ENCODE measurements at places on chromosomes 7 and 10.

DNA sequence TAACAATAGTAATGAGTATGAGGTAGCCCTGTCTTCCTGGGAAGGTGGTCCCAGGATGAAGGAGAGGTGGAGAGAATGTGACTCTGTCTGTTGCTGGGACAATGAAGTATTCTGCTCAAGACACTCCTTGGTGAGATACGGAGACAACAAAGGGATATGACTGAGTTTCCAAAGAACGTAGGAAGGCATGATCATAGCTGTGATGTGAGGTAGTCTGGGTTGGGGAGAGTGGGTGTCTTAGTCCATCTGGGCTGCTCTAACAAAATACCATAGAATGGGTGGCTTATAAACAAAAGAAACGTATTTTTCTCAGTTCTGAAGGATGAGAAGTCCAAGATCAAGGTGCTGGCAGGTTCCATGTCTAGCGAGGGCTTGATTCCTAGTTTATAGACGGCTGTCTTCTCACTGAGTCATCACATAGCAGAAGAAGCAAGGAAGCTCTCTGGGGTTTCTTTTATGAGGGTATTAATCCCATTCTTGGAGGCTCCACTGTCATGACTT is 84.9 kb upstream of the RHOBTB1 start:
- no peak for DNase-seq

GRCh38 chr10:101322266-101323108 is 31.5 kb upstream of the BTRC start:
- DNase-seq: no peak

- no peak for DNase-seq
These were observed 19.2 kb downstream of the CFAP70 start for GRCh38 chr10:73339436-73339835.

DNA sequence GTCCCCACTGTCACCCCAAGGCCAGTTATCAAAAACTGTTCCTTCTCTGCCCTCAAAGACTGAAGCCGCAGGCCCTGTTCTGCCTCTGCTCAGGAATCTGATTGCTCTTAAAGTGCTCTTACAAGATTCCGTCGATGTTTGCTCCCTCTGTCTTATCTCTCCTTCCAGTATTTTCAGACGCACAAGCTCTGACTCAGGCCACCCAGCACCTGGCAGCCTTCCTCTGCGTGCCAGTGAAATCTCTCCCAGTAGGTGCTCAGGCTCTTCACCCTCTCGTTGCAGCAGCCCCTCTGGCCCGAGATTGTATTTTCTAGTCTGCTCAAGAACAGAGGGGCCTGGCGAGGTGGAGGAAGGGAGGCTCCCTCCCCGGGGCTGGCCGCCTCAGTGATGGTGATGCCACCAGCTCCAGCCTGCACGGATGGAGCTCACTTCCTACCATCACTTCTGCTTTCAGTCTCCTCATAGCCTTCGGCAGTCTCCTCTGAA is 276.2 kb downstream of the USP6NL start:
- no peak for DNase-seq

GRCh38 chr7:95089414-95090315 is 182.3 kb downstream of the PPP1R9A start:
- DNase-seq: no peak

DNA sequence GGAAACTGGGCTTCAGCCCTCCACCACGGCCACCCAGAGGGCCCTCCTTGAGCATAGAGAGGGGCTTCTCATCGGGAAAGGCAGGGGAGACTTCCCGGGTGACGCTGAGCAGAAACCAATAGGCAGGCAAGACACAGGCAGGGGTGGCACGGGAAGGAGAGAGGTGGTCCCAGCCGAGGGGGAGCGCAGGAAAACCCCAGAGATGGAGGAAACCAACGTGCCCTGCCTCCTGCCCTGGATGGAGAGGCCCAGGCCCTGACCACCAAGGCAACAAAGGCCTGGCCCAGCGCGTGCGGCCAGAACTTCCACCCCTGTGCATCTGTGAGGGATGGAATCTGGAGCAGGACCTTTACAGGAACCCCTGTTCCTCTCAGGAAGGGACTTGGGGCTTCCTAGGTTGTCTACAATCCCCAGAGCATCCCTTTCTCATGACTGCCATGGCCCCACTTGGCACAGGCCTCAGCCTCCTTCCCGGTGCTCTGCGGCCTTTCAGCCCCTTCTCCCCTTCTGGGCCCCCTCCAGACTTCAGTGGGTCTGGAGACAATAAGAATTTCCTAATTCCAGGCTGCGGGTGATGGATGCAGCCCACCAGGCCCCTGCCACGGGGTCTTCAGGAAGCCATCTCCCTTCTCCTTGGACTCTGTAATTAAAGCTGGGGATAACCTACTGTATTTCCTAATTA is 137.0 kb upstream of the RET start:
- no peak for DNase-seq

GRCh38 chr7:50362712-50363282 is 58.3 kb downstream of the IKZF1 start:
- no peak for DNase-seq

GRCh38 chr10:119644205-119644814 is 6.9 kb upstream of the BAG3 start:
- no peak for DNase-seq

GRCh38 chr7:23315366-23315765 is 16.2 kb downstream of the MALSU1 start:
- no peak for DNase-seq

GRCh38 chr10:49319206-49319605 is 20.2 kb downstream of the C10orf71 start:
- no peak for DNase-seq

DNA sequence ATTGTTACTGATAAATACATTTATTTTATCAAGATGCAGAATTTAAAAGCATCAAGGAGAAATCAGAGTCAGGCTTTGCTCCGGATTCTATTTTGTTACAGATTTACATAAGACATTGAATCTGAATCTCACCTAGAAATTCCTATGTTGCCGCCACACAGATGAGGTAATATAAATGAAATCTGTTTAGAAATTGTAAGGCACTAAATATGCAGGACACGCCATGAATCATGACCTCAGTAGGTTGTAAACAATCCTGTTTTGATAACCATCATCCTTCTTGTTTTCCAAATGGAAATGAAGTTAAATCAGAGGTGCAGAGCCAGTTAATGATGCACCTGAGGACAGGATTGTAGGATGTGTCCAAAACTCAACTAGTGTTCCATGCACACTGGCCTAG is 778.0 kb downstream of the MAGI2 start:
- no peak for DNase-seq

- no peak for DNase-seq
These were observed 3.2 kb upstream of the VGF start for GRCh38 chr7:101168412-101169049.

DNA sequence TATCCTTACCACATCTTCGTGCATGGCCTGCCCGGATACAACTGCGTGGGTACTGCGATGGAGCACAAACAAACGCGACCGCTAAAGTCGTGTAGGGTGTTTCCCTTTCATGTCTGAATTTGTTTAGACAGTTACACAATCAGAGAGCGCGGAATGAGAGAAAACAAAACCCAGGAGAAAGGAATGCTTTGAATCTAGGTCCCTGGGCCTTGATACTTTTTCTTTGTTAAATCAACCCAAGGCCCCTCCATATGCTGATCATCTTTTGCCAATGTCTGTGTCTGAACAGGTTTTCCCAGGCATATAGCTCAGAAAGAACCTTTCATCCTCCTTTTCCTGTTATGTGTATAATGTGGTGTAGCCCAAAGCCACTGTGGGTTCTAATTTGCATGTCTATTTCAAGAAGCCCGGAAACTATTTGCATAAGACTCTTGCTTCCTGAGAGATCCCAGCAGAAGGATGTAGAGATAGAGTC is 145.8 kb downstream of the FRMD4A start:
- no peak for DNase-seq

DNA sequence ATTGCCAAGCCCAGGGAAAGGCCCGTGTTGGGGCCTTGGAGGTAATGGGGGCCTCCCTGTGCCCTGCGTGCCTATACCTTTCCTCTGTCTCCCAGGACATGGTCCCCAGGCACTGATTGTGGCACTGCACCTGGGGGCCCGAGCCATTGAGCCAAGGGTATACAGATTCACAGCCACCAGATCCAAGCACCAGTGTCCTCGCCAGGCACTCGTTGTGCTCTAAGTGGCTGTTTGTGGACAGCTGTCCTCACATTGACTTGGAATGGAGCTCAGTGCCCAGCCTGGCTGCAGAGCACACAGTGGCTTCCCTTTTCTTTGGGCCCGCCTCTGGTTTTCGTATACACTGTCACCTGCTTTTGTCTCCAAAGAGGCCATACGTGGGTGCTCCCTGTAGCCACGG is 72.0 kb upstream of the BTBD16 start:
- DNase-seq: no peak

- DNase-seq: no peak
These were observed 154.1 kb upstream of the AHR start for GRCh38 chr7:17144322-17144721.

Data from iPS DF 19.7 (cell line).